ENCODE measurements at places on chromosomes 7 and 10.

GRCh38 chr10:98915911-98916310 lies 319.7 kb downstream of the HPSE2 start:
- no peak for DNase-seq

DNA sequence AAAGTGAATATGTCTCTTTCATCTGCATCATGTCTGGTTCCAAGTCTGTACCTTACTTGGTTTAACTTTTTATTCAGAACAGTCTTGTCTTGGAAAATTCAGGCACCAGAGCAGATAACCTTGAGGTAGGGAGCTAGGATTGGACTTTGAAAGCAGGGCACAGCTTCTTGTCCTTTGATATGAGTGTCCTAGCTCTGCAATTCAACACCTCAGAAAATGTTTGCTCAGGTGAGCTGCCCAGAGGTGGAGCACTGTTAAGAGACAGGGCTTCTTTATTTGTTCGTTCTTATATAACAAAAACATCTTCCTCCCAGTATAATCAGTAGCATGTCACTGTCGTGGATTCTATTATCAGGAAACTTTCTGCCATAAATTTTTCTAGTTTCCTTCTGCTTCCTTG lies 118.3 kb downstream of the LRRC4 start:
- DNase-seq = no peak

- no peak for DNase-seq
These were observed 15.2 kb upstream of the C10orf67 start for GRCh38 chr10:23359692-23360380.

- DNase-seq = no peak
These were observed 83.1 kb upstream of the CHCHD3 start for GRCh38 chr7:133165001-133165400.

DNA sequence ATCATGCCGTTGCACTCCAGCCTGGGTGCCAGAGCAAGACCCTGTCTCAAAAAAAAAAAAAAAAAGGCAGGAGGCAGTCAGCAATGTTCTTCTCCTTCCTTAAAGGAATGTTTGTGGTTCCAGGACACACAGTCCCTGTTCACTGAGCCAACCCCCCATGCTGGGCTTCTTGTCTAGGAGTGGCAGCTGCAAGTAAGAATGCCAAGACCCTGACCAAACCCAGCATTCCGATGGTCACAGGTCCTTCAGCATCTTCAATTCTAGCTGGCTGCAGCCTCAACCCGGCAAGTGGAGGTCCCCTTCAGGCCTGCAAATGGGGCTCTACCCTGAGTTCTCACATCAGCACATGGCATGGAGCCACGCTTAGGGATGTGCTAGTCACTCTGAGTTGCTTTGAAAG lies 38.2 kb upstream of the CUX1 start:
- DNase-seq = no peak

DNA sequence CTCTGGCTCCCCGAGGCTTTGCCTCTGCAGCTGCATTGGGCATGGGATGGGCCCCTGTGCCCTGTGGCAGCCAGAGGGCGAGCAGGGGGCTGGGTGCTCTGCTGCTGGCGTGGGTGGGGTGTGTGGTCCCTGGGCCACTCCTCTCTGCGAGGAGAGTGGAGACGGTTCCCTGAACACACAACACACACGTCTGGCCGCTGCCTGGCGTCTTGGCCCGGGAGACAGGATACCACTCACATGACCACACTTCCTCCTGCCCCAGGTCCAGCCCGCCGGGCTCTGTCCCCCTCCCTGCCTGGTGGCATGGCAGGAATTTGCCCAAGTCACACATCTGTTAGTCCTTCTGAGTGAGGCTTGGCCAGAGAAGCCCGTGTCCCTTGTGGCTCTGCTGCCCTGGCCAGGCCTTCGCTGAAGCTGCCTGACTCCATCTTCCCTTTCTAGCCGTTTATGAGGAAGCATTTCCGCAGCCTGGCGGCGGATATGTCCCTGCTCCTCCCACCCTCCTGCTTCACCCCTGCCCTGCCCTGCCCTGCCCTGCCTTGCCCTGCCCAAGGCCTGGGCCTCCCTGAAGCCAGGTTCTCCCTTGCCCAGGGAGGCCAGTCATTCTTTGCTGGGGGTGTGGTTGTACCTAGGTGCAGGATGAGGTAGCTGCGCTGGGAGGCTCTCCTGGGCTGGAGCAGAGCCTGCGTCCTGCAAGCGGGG lies 3.0 kb downstream of the BRI3 start:
- DNase-seq = no peak

DNA sequence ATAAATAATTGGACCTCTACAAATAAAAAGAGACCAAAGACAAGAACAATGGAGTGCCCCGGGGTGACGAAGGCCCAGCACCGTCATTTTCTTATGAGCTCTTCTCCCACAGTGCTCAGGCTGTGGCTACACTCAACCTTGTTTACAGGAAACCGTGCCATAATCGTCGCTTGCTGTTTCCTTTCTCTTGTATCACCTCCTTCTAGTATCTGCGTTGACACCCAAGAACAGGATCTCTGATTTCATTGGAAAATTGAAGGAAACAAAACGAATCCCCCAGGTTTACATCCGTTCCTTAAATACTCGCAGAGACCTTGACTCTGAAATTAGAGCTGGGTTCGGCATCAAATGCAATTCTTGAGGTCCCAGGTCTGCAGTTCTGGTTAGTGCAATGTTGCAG lies 1.7 kb upstream of the IGFBP3 start:
- no peak for DNase-seq

DNA sequence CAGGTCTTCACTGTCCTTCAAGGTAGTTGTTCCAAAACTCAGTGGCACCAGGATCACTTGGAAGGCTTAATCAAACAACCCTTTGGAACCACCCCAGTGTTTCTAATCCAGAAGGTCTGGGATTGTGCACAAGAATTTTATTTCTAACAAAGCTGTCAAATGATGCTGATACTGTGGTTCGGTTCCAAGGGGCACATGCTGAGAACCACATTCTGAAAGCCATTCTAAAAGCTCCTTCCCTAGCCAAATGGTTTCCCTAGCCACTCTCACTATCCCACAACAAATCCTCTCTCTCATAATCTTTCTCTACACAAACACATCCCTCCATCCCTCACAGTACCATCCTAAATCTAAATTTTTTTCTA lies 52.1 kb downstream of the MACC1 start:
- DNase-seq = no peak

DNA sequence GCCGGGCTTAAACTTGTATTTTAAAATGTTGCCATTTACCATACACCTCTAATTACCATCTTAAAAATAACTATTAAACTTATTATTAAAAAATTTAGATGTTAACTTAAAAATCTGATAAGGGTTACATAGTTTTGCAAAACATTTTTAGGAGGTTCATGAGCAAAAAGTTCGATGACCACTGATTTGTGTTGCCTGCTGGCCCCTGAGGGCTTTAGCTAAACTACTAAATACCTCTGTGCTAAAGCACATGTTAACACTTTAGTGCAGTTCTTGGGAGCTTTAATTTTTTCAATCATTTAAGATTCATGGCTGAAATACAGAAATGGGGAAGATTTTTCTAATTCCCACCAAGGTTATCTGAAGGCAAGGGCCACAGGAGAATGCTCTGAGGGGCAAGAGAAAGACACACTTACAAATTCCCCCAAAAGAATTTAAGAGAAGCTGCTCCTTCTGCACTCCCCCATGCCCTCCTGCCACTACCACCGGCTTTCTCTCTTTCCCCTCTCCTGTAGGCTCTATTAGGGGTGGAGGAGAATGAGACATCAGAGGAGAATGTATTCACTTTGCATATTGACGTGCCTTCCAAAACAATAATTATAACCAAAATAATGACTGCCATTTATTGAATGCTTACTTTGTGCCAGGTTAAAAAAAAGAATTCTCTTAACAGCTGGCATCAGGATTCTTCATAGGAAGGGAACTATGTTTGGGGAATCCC lies 106.2 kb downstream of the RTKN2 start:
- no peak for DNase-seq

DNA sequence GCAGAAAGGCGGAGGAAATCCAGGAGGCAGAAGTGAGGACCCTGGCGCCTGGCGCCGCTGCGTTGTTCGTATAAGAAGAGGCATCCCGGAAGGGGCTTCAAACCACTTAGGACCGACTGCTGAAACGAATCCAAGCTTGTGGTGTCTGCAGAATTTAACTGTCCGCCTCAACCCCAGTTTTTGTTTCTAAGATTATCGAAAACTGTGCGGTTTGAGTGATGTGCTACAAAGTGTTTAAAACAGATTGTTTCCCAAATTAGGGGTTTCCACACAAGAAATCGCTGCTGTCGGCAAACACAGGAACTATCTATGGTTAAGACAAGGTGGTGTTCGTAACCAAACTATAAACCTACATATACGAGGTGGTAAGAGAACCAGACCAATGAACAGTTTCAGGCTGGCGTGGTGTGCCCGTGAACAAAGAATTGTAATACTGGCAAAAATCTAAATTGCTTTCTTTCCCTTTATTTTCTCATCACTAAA lies 835 bp upstream of the DGKI start:
- DNase-seq = no peak

DNA sequence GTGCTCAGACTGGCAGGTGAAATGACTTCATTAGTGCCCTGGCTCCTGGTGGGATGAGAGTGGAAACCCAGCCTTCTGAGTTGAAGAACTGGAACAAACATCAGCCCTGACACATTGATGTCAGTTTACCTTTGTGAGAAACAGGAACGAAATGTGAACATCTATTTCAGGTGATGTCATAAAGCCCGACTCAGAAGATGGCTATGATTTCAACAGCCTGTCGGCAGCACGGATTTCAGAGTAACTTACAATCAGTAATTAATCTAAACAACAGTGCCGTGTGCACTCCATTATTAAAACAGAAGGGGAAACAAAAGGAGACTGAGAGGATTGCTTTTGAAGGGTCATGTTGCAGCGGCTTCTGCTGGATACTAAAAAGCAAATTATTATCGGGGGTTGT lies 243.2 kb downstream of the FRMD4A start:
- DNase-seq = no peak

- no peak for DNase-seq
These were observed 2.8 kb downstream of the FASTK start for GRCh38 chr7:151077705-151078232.

- DNase-seq = no peak
These were observed 219.8 kb downstream of the ACTR3B start for GRCh38 chr7:152979376-152979775.

DNA sequence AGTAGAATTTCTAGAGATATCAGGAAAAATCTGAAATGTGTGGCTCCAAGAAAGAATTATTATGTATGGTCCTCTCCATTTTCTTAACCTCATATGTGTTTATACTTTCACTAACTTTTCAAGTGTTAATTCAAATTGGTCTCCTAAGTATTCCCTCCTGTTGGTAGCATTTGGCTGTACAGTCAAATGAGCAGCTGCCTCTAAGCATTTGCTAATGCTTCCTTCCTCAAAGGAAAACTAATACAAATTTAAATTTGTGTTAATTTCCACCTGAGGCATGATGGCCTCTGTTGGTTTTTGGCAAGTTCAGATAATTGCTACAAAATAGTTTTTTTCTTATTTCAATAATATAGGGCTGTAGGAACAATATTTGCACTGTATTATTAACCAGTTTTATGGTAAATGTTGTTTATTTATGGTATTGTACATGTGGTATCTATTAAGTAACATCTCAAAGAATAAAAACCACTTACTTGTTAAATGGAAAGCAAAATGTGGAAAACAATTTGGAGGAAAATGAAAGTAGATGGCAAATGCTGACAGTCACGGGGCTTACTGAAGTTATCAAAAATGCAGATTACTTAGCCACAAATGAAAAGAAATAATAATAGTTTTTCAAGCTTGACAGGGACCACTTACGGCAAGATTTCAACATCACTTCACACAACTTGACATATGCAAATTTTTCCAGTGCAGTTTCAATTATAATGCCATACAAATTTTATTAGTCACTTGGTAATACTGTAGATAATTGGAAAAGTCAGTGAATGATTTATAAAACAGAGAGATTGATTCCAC lies 299.3 kb upstream of the MEOX2 start:
- DNase-seq = no peak

- no peak for DNase-seq
These were observed 102.1 kb downstream of the RTKN2 start for GRCh38 chr10:62166331-62167131.

GRCh38 chr10:80186364-80187012 lies 18.8 kb downstream of the ANXA11 start:
- no peak for DNase-seq

DNA sequence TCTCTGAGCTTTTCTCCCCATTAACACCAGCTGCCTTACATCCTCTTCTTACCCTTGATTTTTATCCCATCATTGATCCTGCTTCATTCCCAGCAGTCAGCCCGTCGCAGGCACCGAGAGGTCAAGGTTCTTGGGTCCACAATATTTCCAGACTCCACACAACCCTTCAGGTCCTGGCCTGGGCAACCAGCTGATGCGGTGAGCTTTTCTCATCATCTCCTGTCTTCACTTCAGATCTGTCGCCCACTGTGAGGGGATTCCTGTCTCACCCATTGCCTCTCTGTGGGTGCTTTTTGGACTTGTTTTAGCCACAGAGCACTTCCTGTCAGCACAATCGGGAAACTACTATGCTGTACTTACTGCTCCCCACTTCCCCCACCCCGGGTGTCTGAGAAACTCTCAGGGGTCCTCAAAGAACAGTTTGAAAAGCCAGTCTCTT lies 8.4 kb upstream of the PVRIG start:
- no peak for DNase-seq

DNA sequence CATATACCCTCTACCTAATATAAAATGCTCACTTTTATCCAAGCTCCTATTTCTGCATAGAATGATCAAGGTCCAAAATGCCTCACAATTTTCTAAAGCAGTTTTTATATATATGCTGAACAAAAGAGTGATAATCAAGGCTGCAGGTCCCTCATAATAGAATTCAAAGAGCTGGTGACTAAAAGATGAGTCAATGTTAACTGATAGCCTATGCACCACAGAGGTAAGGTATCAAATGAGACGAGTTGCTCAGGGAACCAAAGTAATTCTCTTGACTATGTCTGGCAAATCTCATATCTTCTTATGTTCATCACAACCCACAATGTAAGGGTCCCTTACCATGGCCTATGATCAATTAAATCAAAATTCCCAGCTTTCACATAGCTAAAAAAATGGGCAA lies 15.2 kb downstream of the PDZD8 start:
- DNase-seq = no peak

- no peak for DNase-seq
These were observed 166.2 kb downstream of the FAM107B start for GRCh38 chr10:14608381-14609001.

DNA sequence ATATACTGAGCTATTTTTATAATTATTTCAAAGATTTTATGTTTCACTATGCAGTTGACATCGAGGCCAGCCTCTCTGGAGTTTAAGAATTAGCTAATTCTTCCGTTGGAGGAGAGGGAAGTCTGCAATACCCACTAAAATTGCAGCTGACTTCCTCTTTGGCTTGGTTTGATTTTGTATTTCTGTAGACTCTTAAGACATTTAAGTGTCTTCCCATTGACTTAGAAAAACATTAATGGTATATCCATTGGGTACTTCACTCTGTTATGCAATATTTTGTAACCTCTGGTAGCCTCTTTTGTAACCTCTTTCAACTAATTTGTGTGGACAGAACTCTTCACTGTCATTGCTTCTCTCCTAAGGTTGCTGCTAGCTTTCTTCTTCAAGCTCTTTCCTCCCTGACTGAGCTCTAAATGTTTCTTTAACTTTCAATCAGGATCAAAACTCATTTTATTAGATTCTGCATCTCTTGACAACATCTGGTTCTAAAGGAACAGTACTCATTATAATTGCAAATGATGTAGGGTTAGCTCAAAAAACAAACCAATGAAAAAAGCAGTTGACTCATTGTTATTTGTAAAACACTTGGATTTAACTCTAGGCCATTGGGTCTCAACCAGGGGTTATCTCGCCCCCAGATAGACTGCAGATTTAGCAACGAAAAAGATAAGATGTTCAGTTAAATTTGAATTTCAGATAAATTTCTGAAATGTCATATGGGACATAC lies 1.7 kb upstream of the ANKRD22 start:
- no peak for DNase-seq

- DNase-seq = no peak
These were observed 54.1 kb downstream of the ZNF248 start for GRCh38 chr10:37803269-37803668.

Data from esophagus squamous epithelium (tissue), 5 donors.